ENCODE measurements at places on chromosomes 3 and 15.
A peak's percentile ranks its signal among the peaks of the same experiment; 100 is the strongest.

DNA sequence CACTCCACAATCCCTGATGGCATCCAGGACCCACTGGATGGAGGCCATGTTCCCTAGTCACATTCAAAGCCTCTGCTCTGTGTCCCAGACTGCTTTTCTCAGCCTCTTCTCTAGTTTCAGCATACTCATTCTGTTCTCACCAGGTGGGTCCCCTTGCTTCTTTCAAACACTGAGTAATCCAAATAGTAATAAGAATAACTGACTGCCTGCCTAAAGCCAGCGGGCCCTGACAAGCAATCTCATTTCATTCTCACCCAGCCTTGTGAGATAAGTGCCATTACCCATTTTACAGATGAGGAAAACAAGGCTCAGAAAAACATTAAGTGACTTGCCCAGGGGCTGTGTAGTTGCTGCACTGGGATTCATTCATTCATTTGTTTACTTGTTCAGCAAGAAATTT is 25.4 kb downstream of the MAPKAPK3 start:
- no peak for DNase-seq

- no peak for DNase-seq
Observed at GRCh38 chr3:24069045-24069444, 124.0 kb downstream of the NR1D2 start.

DNA sequence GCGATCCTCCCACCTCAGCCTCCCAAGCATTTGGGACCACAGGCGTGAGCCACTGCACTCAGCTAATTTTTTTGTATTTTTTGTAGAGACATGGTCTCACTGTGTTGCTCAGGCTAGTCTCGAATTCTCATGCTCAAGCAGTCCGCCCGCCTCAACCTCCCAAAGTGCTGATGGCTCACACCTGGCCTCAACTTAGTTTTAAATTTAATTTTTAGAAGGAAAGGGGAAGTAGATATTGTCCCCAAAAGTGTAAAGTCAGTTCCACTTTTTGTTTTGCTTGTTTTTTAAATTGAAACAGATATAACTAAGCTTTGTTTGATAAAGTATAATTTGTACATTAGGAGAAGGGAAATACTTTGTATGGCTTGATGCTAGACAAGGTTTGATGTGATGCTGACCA is 31.3 kb upstream of the NFKBIZ start:
- no peak for DNase-seq

DNA sequence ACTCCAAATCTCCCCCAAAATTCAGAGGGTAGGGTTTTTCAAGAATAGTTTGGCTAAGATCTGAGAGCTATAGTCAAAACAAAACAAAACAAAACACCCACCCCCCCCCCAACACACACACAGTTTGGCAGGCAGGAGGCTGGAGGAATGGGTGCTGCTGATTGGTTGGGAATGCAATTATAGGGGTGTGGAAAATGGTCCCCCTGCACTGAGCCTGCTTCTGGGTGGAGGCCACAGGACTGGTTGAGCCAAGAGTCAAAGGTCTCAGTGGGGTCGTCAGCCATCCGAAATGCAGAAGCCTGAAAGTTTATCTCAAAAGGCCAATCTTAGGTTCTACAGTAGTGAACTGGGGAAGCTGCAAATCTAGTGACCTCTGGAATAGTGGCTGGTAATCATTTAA is 2.5 kb upstream of the HACD2 start:
- no peak for DNase-seq

GRCh38 chr3:45367453-45367871 is 20.9 kb upstream of the LARS2 start:
- no peak for DNase-seq

- no peak for DNase-seq
Observed at GRCh38 chr3:186883686-186884058, 41.2 kb downstream of the ADIPOQ start.

DNA sequence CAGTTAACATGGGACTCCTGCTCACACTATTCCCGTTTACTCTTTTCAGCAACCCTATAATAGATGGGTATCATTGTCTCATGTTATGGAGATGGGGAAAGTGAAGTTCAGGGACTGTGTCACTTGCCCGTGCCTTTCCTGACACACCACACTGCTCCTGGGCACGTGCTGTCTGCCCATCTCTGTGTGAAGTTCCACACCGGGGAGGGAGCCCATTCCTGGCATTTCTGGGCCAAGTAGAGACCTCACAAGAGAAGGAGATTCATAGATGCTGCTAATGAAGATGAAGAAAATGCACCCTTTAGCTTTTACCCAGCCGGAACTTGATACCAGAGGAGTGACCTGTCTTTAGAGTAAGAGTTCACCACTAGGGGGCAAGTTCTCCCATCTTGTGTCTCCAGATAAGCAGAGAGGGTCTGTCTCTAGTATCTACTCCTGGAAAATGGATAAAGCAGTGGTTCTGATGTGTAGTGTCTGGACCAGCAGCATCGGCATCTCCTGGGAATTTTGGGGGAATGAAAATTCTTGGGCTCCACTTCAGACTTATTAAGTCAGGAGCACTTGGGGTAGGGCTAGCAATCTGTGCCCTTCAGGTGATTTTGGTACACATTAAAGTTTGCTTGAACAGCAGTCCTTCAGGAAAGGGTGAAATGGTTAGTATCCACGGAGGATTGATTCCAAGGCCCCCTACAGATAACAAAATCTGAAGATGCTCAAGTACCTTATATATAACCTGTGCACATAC is 2.0 kb upstream of the TOPBP1 start:
- DNase-seq = no peak

DNA sequence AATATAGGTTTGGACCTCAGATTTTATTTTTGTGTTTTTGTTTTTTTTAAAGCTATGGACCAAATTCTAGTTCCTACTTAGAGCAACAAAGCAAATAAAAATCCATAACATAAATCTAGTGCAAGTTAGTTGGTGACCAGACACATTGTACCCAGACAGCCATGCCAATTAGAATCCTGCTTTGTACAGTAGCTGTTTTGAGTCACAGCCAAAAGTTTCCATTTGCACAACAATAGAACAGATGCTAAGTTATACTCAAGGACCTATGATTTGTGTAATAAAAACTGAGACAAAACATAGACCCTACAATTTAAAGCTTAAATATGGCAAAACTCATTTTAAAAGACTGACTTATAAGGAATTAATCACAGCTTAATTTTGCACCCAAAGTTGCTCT is 513.1 kb upstream of the CBLB start:
- no peak for DNase-seq

- DNase-seq = peak; percentile 62
Observed at GRCh38 chr15:78365917-78366316, 25.8 kb downstream of the CRABP1 start.

DNA sequence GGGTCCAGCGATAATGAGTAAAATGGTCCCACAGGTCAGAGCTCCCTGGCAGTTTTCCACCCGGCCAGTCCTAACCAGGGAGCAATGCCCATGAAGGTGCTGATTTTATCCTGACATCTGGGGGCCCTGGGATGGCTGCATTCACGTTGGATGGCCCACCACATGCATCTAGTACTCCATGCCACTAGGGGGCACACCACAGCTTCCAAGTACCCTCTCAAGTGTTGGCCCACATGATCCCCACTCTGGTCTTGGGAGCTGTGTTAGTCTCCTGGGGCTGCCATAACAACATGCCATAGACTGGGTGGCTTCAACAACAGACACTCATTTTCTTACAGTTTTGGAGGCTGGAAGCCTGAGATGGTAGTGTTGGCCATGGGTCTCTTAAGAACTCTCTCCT is 225.5 kb downstream of the SLCO3A1 start:
- DNase-seq = no peak

DNA sequence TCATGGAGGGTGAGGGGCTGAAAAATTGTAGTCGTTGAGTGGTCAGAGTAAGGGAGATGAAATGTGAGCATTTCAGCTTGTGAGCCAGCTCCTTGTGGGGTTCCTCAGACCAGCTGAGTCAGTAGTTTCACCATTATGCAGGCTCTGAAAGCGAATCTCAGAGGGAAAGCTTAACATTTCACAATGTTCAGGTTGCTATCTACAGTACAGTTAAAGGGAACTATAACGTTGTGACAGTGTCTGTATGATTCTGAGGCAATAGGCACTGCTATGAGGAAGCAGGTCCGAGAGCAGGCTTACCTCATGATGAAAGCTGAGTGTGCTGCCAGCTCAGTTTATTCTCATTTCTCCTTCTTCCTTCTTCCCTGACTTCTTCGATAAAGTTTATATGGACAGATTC is 469.6 kb downstream of the EDEM1 start:
- no peak for DNase-seq

GRCh38 chr3:43399034-43399433 is 112.7 kb downstream of the SNRK start:
- DNase-seq = no peak

DNA sequence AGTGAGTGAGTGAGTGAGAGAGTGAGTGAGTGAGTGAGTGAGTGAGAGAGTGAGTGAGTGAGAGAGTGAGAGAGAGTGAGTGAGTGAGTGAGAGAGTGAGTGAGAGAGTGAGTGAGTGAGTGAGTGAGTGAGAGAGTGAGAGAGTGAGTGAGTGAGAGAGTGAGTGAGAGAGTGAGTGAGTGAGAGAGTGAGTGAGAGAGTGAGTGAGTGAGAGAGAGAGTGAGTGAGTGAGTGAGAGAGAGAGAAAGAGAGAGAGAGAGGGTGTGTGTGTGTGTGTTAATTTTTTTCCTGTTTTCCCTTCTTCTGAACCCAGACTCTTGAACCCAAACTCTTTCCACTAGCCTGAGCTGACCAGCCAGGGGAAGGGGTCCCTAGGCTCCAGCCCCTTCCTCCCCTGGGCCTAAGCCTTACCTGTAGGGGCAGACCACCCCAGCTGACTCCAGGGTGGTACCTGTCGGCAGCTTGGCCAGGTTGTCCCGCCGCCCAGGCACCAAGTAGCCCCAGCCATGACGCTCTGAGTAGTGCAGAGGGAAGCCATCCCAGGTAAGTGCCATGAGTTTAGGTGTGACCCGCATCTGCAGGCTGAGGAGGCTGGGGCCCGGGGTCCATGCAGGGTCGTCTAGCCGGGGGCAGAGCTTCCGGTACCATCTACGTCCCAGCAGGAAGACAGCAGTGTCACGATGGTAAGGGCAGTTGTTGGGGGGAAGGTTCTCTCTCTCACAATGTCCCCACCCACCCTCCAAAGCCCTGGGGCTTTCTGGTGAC is 9.4 kb downstream of the POLG start:
- DNase-seq = no peak

DNA sequence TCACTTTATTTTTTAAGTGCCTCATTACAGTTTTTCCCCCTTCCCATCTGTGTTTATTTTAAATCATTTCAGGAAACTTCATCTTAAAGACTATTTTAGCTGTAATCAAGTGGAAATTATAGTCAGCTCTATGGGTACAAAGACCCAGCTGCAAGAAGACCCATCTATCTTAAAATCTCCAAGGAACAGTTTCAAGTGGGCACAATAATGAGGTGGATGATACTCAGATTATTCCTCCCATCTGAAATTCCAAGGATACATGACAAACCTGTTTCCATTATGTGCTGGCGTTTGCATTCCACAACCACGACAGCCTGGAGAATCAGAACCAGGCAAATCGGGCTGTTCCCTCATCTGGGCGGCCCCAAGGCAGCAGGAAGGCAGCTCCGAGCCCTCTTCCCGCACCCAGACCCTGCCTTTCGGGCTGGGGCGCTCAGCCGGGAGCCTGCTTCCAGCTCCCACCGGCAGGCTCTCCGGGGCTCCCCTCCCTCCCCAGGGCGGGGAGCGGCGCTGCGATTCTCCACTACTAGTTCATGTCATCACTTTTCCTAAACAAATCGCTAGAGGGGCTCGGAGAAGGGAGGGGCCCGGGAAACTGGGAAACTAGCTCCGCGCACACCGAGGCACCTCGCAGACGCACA is at the start of gene MGLL:
Gene MGLL, minus strand, starts transcription at position 475 of the 641 bp plus-strand sequence. Its CDS starts 197 bp downstream, at position 278.
- DNase-seq = peak; percentile 7

DNA sequence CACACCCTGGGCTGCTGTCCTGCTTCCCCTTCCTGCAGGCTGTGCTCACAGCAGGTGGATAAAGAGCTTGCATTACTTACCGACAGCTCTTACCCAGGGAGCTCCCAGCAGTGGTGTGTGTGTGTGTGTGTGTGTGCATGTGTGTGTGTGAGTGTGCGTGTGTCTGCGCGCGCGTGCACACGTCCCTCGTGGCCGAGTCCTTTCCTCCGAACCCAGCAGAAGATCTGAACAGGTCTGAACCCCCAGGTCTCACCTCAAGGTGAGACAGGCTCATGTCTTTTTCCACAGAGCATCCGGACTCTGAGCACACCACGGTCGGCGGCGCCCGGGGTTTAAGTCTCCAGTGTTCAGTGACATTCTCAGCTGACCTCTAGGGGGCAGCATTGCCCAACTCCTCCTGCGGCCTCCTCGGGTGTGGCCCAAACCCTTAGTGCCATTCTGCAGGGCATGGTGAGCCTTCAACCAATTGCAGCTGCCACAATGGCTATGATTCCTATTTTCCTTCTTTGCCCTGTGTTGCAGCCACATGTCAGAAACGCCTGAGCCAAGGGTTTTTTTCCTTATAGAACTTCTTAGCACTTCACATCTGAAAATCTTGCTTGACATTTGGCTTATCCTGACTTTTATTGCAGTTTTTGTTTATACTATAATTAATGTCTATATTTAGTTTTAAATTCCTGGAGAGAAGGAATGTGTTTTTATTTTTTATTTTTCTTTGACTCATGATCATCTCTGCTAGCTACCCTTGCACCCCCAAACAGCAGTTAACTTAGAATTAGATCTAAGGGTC is 64.1 kb upstream of the KLHL25 start:
- DNase-seq = peak; percentile 66

GRCh38 chr15:45428491-45428890 is 50.1 kb upstream of the GATM start:
- DNase-seq = no peak

DNA sequence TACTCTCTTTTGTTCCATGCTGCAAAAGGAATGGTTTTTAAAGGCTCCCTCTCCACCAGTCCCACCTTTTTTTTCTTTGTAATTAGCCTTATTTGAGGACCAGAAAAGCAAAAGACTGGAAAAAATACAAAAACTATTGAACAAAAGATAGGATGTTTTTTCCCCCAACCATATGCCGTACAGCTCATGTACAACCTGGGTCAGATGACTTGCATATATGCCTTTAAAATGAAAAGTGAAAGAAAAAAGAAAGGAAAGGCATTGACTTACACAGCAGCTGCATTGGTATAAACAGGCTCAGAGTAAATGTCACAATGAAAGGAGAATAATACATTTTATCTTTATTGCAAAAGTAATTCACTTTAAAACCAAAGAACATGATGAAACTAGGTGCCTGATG is 69.5 kb upstream of the CMC1 start:
- DNase-seq = no peak

GRCh38 chr3:38098376-38098723 is 38.6 kb downstream of the ACAA1 start:
- DNase-seq = no peak

- DNase-seq = no peak
Observed at GRCh38 chr3:11636394-11636770, 7.3 kb downstream of the VGLL4 start.

GRCh38 chr3:128133273-128133883 is 9.8 kb upstream of the RUVBL1 start:
- no peak for DNase-seq
